Stimulated activated CD4-positive, alpha-beta T cell treated with anti-CD3 and anti-CD28 coated beads, Interleukin-1b, Interleukin-23, amount 100 ng/mL, for 24 hours (primary cell): ENCODE measurements at places on chromosomes 1 and 21.
A peak's percentile ranks its signal among the peaks of the same experiment; 100 is the strongest.

DNA sequence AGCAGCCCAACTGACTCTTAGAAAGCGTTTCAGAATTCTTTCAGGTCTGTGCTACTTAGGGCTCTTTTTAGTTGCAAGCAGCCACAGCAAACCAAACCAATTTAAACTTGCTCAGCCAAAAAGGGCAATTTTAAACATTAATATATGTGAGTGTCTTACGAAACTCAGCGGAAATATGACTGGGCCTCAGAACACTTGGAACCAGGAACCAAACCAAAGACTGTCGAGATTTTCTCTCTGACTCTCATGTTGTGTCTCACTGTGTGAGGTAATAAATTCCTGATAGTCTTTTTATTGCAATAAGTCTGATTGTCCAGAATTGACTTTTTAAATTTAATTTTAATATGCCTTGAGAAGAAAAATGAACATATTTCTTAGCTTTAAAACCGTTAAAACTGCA is 122.3 kb downstream of the SYF2 start:
- no peak for DNase-seq

DNA sequence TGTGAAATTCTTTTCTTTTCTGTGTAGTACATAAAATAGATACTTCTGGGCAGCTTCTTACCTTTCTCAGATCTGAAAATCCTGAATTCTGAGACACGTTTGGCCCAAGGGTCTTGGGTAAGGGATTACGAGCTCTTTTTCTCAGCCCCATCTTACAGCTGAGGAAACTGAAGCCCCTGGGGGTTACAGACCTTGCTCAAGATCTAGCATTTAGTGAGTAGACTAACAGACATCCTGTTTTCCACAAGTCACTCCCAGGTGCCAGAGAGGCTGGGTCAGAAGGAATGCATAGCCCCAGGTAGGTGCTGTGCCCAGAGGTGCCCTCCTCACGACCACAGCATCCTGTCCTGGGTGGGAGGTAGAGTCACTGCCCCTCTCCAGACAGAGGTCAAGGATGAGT is 13.2 kb upstream of the CREG1 start:
- DNase-seq: no peak

GRCh38 chr1:42934541-42935312 is 23.9 kb downstream of the SLC2A1 start:
- DNase-seq: no peak

- no peak for DNase-seq
These were observed 74.2 kb upstream of the RGS4 start for GRCh38 chr1:162994921-162995320.

GRCh38 chr1:205914730-205915129 is 28.5 kb downstream of the SLC26A9 start:
- DNase-seq: no peak

- DNase-seq: no peak
These were observed 314.1 kb upstream of the USP25 start for GRCh38 chr21:15415541-15416261.

DNA sequence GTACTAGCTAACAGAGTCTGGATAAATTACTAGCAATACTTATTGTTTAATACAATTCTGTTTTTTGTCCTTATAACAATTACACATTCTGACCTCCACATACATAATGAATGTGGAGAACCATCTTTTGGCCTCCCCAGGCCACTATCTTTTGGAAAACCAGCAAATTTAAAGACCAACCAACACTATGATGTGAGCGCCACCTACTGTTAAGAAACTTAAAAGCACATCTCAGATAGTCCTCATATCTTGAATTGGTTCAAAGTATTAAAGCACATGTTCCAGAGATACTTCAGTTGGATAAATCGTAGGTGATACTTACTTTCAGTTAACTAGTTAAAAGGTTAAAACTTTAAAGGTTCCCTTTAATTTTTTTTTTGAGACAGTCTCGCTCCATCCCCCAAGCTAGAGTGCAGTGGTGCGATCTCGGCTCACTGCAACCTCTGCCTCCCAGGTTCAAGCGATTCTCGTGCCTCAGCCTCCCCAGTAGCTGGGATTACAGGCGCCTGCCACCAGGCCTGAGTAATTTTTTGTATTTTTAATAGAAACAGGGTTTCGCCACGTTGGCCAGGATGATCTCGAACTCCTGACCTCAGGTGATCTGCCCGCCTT is 29.3 kb upstream of the USP1 start:
- DNase-seq: no peak

GRCh38 chr1:81650776-81651175 is 150.0 kb upstream of the ADGRL2 start:
- DNase-seq: no peak

DNA sequence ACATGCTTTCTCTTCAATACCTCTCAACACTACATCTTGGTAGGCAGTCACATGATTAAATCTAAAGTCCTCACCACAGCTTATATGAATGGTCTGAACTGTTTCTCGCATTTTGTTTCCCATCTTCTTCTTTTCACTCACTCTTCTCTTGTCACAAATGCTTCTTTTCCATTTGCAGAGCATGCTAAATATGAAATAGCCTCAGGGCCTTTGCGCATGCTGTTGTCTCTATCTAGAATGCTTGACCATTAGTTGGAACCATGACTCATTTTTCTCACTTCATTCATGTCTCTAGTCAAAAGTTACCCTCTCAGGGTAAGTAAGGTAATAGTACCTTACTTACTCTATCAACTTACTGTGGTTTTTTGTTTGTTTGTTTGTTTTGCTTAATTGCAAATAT is 239.7 kb downstream of the PTPRC start:
- no peak for DNase-seq

DNA sequence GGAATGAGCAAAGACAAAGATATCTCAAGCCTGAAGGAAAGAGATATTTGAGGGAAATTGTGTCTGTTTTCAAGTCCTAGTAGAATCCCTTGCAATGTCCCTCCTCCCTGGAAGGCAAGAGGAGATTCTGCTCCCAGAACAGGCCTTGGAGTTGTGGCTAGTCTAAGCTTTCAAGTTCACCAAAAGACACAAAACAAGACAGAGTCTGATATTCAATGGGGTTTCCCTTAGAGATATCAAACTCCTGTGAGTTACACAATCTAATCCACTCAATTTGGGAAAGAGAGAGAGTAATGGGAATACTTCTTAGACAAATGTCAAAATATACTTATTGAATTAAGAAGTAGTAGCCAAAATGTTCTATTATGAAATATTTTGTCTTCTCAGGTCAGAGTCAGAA is 162.8 kb upstream of the ADAMTS5 start:
- DNase-seq: no peak

GRCh38 chr21:35559829-35560225 is 500.5 kb downstream of the SETD4 start:
- DNase-seq: no peak

- DNase-seq: no peak
These were observed 1488.4 kb downstream of the MRPL39 start for GRCh38 chr21:24118738-24119459.

- no peak for DNase-seq
These were observed 995 bp upstream of the ZBTB48 start for GRCh38 chr1:6578624-6579373.

DNA sequence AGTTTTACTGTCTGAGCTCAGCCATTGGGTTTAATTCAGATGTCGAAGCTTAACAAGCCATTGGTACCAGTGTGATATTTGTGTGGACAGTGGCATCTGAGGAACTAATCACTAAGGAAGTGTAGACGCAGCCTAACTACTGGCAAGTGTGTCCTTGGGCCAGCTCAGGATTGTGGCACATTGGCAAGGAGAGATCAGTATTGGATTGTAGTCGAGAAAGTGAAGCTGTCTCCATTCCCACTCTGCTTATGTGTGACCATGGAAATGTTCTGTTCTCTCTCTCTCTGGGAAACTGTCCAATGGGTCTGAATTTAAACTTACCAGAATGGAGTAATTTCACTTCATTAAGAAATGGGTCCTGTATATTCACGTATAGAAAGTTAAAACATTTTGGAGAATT is 112.2 kb downstream of the ITSN1 start:
- DNase-seq: no peak

- DNase-seq: no peak
These were observed 70.9 kb downstream of the TCP10L start for GRCh38 chr21:32514275-32515055.

DNA sequence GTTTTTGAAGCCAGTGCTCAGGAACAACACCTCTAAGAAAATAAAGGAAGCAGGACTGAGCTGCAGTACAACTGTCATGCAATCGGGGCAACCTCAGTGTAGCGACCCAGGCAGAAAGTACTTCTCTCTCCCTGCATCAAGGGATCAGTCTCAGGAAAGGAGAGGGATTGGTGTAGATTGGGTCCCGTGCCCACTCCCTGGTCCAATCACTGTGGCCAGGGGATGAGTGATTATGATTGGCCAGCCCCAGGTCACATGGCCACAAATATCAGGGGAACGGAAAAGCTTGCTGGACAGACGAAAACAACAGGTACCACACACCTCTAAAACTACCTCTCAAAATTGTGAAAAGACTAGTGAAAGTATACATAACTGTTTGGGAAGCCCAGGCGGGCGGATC is 136.2 kb upstream of the F3 start:
- DNase-seq: no peak

DNA sequence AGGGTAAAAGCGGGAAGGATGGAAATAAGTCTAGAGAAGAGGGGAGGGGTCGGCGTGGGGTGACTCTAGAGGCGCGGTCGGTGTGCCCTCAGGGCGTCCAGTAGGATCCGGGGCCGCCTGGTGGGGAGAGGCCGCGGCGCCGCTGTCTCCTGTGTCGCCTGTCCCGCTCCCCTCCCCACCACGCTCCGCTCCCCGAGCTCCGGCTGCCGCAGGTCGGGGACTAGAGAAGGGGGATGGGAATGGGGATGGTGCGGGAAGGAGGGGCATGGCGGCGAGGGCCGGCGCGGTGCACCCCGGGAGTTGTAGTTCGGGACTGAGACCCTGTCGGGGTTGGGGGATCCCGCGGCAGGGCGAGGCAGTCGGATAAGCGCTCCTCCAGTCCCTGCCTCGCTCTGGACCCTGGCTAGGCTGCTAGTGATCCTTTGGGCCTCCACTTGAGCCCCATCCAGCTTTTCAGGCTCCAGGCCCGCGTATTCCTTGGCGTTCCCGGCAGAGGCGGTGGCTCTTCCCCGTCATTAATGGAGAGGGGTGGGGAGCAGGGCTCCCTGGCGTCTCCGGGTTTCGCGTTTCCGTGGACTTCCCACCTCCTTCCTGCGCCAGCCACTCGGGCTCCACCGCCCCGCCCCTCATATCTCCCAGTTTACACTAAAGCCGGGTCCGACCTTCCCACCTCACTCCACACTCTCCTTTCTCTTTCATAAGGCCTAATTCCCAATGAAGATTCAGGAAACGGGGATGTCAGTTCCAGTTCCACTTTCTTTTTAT is at the start of gene ENTREP3:
Gene ENTREP3 (minus strand): TSS at position 241 of the 765 bp plus-strand sequence. CDS start 606 bp downstream, outside the sequence.
- DNase-seq: peak; percentile 74

- no peak for DNase-seq
These were observed 74.4 kb downstream of the CAMTA1 start for GRCh38 chr1:6859415-6860343.

- no peak for DNase-seq
These were observed 25.0 kb downstream of the CD55 start for GRCh38 chr1:207346513-207346912.

GRCh38 chr1:46302641-46303037 is 777 bp downstream of the LRRC41 start:
- DNase-seq: no peak

DNA sequence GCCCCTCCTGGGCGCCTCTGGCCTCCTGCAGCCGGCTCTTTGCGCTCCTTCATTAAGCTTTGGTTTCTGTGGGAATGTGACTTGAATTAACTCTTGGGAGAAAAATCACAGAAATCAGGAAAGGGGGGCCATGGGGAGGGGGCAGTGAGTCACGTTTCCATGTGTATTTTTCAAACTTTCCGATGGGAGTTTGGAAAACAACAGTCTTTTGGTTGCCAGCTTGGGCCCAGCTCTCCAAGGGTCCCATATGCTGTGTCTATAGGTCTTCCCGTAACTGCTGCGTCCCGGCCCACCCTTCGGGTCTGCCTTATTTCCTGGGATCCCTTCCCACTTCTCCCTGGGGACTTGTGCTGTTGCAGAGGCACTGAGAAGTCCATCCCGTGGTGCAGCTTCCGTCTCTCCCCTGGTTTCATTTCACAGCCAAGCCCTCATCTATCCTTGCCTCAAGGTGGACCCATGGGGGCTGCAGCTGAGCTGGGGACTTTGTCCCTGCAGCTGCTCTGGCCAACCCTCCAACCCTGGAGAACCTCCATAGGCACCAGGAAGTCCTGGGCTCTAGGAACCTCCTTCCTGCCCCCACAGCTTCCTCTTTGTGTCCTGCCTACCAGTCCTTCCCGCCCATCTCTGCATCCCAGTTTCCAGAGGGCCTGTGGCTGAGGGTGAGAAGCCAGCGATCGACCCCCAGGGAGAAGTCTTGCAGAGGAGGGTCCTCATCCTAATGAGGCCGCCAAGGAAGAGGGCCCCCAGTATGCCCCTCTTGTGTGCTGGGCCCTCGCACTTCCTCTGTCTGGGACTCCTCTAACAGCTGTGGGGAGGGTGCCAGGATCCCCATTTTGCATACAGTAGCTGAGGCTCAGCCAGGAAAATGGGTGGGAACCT is 11.6 kb upstream of the LMNA start:
- no peak for DNase-seq

DNA sequence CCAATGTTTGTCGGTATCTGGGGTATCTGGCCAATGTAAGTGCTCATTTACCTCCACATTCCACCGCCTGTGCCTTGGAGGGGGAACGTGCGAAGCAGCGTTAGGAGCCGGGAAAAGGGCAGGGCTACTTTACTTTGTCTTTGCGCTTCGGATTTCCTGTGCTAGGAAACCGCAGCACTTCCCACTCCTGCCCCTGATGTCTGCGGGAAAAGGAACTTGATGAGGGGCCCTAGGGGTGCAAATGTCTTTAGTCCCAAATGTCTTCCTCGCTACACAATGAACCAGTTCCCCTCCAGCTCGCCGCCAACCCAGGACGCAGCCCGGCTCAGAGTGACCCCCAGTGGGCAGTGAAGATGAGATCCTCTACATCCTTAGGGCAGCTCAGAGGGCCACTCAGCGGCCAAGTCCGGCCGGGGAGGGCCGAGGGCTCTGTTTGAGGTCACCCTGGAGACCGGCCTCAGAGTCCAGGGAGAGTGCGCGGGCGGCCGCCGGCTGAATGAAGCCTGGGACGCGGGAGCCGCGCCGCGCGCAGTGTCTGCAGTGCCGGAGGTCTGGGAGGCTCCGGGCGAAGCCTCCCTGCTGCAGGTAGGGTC is at the start of gene DYNLT5:
Gene DYNLT5 (plus strand): TSS at position 460 of the 593 bp plus-strand sequence. CDS start 2,200 bp downstream, outside the sequence.
- no peak for DNase-seq

DNA sequence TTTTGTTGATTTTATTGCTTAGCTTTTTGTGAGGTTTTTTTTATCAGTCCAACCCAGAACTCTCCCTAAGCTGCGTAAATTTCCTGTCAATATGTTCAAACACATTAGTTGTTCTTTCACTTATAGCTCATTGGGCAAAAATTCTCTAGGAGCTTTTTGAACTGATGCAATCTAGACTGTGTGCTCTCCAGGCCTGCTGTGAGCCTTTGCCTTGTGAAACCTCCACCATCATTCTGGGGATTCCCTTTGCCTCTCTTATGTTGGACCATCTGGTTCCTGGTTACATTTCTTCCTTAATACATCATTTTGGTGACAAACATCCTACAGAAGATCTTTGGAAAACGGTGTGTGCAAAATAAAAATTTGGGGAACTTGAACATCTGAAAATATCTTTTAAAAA is 247.2 kb downstream of the LRRC7 start:
- DNase-seq: no peak
